ENCODE measurements at places on chromosomes 1 and 21.
A peak's percentile ranks its signal among the peaks of the same experiment; 100 is the strongest.

DNA sequence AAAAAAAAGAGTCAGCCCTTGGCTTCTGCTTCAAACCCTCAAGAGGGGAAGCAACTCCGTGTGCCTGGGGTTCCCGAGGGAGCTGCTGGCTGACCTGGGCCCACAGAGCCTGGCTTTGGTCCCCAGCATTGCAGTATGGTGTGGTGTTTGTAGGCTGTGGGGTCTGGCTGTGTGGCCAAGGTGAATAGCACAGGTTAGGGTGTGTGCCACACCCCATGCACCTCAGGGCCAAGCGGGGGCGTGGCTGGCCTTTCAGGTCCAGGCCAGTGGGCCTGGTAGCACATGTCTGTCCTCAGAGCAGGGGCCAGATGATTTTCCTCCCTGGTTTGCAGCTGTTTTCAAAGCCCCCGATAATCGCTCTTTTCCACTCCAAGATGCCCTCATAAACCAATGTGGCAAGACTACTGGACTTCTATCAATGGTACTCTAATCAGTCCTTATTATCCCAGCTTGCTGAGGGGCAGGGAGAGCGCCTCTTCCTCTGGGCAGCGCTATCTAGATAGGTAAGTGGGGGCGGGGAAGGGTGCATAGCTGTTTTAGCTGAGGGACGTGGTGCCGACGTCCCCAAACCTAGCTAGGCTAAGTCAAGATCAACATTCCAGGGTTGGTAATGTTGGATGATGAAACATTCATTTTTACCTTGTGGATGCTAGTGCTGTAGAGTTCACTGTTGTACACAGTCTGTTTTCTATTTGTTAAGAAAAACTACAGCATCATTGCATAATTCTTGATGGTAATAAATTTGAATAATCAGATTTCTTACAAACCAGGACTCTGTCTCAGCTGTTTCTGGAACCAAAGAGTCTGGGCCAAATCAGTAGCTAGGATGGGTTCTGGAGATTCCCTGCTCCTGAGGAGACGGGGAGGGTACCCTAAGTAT, 26.8 kb upstream of the KDM4A start:
- no peak for DNase-seq

GRCh38 chr1:2644171-2644570, 11.4 kb upstream of the MMEL1 start:
- DNase-seq = no peak

GRCh38 chr21:25107708-25108107, 499.6 kb downstream of the MRPL39 start:
- DNase-seq = no peak

- no peak for DNase-seq
These were observed 55.6 kb downstream of the L1TD1 start for GRCh38 chr1:62250126-62250726.

DNA sequence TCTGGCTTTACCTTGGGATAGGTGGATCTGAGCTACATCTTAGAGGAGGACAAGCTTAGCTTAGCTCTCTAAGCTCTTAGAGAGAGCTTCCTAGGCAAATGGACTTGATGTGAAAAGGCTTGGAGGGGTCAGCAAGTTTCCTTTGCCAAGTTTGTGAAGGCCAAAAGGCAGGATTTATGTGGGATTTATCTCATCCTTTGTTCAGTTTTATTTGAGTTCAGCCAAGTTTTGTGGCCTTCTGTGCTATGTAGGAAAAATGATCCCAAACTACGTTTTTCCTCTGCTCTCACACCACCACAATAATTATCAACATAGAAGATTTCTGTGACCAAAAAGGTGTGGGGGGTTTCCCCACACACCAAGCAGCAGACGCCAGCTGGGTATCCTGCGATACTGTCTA, 26.0 kb upstream of the RNF11 start:
- DNase-seq = no peak

GRCh38 chr1:9207715-9208114, 26.9 kb upstream of the H6PD start:
- no peak for DNase-seq

GRCh38 chr1:14894811-14895560, 258.6 kb upstream of the TMEM51 start:
- no peak for DNase-seq

- DNase-seq = no peak
These were observed 7.3 kb downstream of the KIAA2013 start for GRCh38 chr1:11918799-11919519.

GRCh38 chr1:151290709-151291303, 8.7 kb downstream of the ZNF687 start:
- no peak for DNase-seq

DNA sequence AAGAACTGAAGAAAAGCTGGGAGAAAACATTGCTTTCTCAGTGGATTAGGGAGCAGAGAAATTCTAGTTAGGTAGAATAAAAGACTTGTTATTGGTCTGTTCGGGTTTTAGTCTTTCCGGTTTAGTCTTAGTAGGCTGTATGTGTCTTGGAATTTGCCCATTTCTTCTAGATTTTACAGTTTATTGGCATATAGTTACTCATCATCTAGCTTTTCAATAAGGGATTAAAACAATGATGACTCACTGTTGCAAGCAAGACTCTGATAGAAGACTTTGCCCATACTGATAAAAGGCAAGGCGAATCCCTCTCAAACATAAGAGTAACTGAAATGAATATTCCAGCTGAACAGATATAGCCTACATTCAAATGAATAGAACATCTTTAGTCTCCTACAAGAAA, 62.3 kb downstream of the GPR137B start:
- DNase-seq = no peak

DNA sequence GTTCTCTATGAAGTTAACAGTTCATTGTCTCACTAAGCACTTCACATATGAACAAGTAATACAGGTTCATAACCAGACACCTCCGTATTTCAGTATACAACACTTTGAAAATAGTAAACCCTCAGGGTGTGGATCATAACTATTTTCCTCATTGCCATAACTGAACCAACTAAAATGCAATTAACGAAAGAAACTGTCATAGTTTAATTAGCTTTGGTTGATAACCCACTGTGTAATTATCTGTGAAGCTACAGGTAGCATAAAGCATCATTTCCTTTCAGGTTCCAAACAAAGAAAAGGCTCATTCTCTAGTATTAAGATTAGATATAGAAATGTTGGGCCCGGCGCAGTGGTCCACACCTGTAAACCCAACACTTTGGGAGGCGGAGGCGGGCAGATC, 58.5 kb downstream of the EIF4G3 start:
- DNase-seq = no peak

DNA sequence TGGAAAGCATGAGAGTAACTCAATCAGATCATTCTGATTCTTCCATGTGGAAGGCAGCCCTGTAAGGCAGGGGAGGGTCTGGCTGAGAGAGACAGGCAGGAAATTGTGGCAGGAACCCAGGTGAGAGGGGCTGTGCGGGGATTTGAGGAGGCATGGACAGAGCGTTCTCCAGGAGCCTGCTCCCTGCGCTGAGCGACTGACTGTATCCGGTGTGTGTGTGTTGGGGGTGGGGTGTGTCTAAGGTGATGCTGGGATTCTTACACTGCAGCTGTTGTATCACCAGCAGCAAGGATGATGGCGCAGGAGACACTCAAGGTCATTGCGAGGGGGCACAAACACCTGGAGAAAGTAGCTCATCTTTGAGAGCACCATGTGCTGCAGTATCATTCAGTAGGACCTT, 128.5 kb downstream of the RHOU start:
- DNase-seq = no peak

- DNase-seq = peak; percentile 67
These were observed 6.1 kb downstream of the LDLRAP1 start for GRCh38 chr1:25549273-25550154.

DNA sequence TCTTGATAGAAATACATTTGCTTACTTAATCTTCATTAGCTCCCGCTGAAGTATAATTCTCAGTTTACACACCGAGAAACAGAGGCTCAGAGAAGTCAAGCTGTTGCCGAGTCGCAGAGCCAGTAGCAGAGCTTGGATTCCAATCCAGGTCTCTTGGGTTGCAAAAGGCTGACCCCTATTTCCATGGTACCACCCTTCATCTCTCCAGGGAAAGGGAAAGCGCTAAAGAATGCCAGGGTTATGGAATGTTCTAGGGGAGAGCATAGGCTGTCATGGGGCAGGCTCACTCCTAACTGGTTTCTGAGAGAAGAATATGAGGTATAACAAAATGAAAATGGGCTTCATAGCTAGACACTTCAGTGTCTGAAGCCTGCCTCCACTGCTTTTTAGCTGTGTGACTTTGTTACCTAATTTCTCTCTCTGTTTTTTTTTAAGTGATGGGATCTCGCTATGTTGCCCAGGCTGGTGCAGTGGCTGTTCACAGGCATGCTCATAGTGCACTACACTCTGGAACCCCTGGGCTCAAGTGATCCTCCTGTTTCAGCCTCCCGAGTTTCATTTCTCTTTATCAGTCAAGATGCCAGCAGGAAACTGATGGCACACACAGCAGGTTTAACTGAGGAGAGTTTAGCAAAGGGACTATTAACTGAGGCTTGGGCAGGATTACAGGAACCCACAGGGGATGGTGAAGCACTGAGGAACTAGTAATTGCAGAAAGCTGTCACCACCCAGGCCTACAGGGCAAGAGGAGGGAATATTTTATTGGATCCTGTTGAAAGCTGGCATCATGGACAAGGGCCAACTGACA, 25.5 kb upstream of the ATF3 start:
- no peak for DNase-seq

GRCh38 chr1:176897350-176898236, 266.9 kb downstream of the ASTN1 start:
- DNase-seq = no peak

DNA sequence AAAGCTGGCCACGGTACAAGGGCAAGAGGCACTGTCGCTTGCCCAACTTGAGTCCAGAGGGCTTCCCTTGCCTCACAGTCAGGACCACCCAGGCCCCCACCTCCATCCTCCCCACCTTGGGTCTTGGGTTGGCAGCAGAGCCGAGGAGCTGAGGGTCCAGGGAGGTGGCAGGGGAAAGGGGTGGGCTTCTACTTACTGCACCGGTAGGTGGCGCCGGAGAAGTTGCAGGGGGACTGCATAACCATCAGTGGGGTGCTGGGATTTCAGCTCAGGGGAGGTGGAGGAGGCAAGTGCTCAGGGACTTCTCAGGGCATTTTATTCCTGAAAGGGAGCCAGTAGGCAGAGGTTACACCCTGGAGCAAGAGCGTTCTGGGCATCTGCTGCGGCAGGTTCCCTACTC, 44.0 kb downstream of the TRIM62 start:
- DNase-seq = peak; percentile 27

DNA sequence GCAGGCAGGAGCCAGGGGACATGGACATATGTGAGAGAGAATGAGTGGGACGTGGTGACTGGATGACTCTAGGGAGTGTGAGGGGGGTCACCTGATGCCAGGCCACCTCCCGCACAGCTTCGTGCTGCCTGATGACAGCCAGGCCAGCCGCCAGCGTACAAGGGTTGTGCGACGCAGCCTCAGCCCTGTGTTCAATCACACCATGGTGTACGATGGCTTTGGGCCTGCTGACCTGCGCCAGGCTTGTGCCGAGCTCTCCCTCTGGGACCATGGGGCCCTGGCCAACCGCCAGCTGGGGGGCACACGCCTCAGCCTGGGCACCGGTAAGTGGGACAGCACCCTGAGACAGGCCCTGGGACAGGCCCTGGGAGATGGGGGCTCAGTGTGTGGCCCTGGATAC, 11.3 kb downstream of the SYTL1 start:
- DNase-seq = no peak

- no peak for DNase-seq
These were observed 161.9 kb upstream of the COL6A1 start for GRCh38 chr21:45819478-45820170.

DNA sequence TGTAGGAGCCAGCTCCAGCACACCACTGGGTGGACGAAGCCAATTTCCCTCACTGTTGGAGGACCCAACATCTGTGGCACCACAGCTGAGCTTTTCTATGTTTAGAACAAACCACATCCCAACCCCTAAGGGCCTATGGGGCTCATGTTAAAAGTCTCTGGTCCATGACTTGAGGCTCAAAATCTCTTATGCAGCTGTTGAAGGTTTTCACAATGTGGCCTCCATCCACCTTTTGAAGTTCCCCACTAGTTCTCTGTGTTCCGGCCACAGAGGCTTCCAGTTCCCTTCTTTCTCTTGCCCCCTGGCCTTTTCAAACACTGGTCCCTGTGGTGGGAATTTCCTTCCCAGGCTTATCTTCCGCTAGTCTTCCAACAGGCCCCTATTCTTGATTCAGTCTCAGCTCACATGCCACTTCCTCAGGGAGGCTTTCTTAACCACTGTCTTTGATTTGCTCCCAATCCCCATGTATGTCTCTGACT, 3.9 kb upstream of the IFNLR1 start:
- no peak for DNase-seq

DNA sequence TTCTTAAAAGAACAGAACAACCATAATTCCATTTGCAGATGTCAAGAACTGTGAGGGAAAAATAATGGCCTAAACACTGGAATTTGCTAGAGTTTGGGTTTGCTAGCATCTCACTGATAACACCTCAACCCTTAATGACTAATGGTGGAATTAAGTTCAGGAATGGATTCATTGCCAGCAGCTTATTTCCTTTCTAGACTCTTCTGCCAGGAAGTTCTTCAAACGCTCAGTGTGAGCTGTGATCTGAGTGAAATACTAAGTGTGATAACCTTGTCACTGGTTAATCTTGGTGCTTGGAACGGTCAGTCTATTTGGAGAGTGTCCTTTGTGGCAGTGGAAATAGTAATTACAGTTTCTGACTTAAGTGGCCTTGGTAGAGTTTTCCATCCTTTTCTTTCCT, 21.6 kb upstream of the PLEKHM2 start:
- DNase-seq = no peak

DNA sequence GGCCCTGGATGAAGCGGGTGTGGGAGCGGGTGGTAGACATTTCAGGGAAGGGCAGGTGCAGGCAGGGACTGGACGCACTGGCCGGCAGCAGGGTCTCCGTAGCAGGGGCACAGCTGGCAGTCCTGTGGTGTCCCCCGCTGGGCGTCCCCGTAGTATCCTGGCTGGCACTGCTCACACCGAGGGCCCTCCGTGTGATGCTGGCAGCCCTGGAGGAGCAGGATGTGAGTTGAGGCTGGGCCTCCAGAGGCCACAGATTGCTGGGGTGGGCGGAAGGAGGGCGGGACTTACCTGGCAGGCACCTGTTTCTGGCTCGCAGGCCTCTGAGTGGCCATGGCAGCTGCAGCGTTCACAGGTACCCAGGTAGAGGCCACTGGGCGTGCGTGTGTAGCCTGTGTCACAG, 62.3 kb downstream of the LDLRAD2 start:
- DNase-seq = no peak

- DNase-seq = no peak
These were observed 51.0 kb downstream of the COL18A1 start for GRCh38 chr21:45455674-45456583.
